Activated gamma-delta T cell treated with Interleukin-2 at 50 U/mL for 16 hours (primary cell): ENCODE measurements at places on chromosomes 1 and 21.
A peak's percentile ranks its signal among the peaks of the same experiment; 100 is the strongest.

- no peak for DNase-seq
These were observed 16.4 kb upstream of the ZNF281 start for GRCh38 chr1:200426196-200426595.

- no peak for DNase-seq
These were observed 35.5 kb downstream of the MRAP start for GRCh38 chr21:32333953-32334673.

- no peak for DNase-seq
These were observed 18.9 kb downstream of the SPATA46 start for GRCh38 chr1:162357681-162358266.

DNA sequence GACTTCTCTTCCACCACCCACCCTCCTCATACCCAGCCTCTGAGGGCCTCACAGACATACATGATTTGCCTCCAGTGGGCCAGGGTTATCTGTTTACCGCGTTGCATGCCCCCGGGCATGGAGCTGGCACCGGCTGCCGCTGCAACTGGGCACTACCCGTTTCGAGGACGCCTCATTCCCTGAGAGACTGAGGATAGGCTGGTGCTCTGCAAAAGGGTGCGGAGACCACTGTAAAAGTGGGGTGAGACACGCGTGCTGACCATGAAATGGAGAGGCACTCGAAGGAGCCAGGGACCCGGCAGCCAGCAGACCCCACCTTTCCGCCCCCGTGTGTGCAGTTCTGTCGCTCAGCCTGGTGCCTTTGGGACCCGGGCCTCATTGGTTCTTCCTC lies 20.6 kb downstream of the TP73 start:
- no peak for DNase-seq

DNA sequence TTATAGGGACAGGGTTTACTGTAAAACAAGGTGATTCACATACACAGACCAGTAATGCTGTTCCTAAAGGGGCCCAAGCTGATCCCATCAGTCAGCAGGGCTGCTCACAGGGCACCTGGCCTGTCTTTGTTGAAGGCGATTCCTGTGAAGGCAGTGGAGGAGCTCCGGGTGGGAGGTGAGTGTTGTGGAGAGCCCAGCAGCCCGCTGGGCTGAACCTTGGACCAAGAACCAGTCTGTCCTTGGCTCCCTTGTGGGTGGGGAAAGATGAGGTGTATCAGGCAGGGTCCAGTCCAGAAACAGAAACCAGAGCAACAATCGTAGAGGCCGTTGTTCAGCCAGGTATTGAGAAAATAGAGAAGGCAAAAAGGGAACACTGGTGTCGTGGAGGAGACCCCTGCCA lies 12.5 kb downstream of the PDXK start:
- DNase-seq = no peak

DNA sequence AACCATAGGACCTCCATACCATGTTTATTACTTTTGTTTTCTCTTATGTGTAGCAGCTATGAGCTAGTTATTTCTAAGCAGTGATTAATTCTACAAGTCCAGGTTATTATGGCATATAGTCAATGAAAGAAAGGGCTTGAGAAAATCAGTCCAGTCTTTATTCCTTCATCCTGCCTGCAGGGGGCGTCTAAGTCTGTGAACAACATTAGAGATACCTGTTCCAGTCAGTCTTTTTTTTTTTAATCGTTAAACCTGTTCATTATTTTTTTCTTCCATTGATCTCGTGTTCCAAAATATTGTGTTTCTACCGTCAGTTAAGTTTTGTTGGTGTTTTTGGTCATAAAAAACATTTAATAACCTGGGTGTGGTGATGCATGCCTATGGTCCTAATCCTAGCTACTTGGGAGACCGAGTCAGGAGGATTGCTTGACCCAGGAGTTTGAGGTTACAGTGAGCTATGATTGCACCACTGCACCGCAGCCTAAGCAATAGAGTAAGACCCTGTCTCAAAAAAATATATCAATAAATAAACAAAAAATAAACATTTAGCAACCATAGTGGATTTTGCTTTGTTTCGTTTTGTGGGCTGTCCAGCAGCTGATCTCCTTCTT lies 29.4 kb upstream of the CD2 start:
- DNase-seq = peak; percentile 83
